CD4-positive, alpha-beta T cell treated with Interleukin-4 for 4 hours (primary cell): ENCODE measurements at places on chromosomes 12 and 14.

GRCh38 chr14:94372021-94372605 is 16.3 kb downstream of the SERPINA1 start:
- DNase-seq: no peak

DNA sequence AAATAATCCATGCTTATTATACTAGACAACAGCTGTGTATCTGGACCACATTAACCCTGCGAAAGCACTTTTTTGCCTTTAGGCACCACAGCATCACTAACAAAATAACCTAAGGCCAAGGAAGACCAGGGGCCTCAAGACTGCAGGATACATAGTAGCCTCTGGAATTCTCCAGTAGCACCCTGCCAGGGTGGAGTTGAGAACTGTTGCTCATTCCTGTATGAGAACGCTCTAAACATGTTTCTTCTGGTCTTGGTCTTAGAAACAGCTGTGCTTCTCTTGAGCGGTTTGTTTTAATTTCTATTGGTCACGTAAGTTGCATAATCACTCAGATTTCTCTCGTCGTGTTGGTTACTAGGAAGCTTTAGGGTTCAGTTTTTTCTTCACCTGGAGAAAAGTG is 7.9 kb downstream of the B4GALNT3 start:
- no peak for DNase-seq

- no peak for DNase-seq
Measured at GRCh38 chr12:96143392-96143791, 50.8 kb upstream of the ELK3 start.

DNA sequence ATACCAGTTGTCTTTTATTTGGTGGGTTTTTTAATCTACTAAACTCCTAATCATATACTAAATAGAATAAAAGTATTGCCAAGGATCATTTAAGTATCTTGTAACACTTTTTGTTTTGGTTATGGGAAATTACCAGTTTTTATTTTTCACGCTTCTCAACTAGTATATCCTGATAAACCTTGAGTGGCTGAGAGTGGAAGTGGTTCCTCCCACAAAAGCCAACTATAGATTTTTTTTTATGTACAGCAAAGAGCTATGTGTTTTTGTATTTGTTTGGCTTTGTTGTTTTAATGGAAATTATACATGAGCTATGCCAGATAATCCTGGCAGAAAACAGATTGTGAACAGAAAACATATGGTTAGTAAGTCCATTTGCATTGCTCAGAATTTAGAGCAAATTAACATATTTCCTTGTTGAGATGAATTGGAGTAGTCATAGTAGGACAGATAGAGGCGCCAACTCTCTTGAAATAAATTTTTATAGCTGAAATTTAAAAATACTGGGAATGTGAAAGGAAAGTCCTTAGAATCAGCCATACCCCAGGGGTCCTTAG is 60.9 kb upstream of the PSMA6 start:
- DNase-seq: no peak

DNA sequence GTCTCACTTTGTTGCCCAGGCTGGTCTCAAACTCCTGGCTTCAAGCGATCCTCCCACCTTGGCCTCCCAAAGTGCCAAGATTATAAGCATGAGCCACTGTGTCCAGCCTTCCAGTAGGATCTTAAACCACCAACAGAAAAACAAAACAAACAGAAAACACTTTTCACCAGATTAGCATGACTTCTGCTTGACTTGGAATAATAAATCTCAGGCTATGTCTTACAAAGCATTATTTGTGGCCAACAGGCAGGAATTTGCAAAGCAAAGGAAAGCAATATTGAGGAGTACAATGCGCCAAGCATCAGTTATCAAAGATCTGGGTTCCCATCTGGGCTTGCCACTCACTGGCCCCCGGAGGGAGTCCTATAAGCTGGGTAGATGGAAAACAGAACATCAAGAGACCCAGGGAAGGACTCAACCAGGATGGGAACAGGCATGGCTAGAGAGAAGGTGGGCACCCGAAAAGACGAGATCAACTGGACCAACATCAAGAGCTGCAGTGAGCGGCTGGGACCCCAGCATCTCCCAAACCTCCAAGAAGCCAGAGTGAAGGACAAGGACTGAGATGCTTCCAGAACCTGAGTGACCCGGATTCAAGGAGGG is 101.2 kb downstream of the TMEM30B start:
- DNase-seq: no peak
